Stimulated activated naive B cell treated with anti-CD40 and anti-IgM and Interleukin-4, amounts not matched to agents 10 μg/mL and 1 μg/mL and 100 μg/mL, for 72 hours (primary cell): ENCODE measurements at places on chromosomes 12 and 14.
A peak's percentile ranks its signal among the peaks of the same experiment; 100 is the strongest.

- H3K36me3 ChIP-seq = peaks cover 5% of the 10 kb centered on the region
- no peak overlapping the region for H3K4me3 ChIP-seq
- no peak for DNase-seq
- H3K4me1 ChIP-seq = no peaks in the 10 kb centered on the region
Measured at GRCh38 chr14:57290751-57291150, 22.0 kb downstream of the AP5M1 start.

GRCh38 chr14:105018414-105018813 lies 2.5 kb downstream of the CDCA4 start:
- no peak for DNase-seq
- peaks cover 65% of the 10 kb centered on the region for H3K4me1 ChIP-seq
- no peak overlapping the region for H3K27ac ChIP-seq
- H3K27me3 ChIP-seq = no peaks in the 10 kb centered on the region

DNA sequence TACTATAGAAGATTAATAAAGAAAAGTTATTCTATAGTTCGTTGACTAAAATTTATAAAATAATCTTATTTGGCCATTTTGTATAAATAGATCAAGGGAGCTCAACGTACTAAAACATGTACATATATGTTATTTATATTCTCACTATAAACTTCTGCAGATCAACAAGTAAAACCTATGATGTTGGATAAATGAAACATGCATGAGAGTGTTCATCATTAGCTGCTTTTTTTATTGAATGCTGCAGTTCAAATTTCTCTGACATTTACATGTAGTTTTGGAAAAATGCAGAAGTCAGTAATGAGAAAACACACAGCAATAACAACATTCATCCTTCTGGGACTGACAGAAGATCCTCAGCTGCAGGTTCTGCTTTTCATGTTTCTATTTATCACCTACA lies at the start of gene OR6C68:
Gene OR6C68, plus strand, starts transcription at position 301 of the 400 bp plus-strand sequence. Its CDS starts 0 bp downstream, at position 301.
- H3K36me3 ChIP-seq = no peaks in the 10 kb centered on the region
- DNase-seq = no peak
- H3K27me3 ChIP-seq = no peaks in the 10 kb centered on the region
- H3K27ac ChIP-seq = no peak within 1 kb of the TSS
- no peaks in the 10 kb centered on the region for H3K4me1 ChIP-seq
- H3K4me3 ChIP-seq = no peak within 1 kb of the TSS

- no peaks in the 10 kb centered on the region for H3K4me1 ChIP-seq
- no peak overlapping the region for H3K27ac ChIP-seq
- no peak overlapping the region for H3K4me3 ChIP-seq
- DNase-seq = no peak
Measured at GRCh38 chr14:43308421-43309110, 1198.5 kb downstream of the FSCB start.

DNA sequence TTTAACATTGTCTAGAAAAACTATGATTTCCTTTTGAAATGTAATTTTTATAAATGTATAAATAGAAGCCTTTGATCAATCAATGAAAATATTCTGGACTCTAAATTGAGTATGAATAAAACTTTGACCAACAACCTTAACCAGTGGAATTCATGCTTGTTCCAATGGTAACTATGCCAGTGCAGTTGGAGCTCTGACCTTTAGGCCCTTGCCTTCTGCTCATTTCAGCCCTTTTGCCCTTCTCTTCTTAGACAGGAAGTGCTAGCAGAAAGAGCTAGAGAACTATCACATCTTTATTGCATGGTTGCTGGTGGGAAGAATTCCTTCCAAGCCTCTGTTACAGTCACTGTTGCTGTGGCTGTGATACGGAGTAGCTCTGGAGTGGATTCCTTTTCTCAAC lies 39.7 kb downstream of the TTC8 start:
- no peaks in the 10 kb centered on the region for H3K27me3 ChIP-seq
- H3K36me3 ChIP-seq = peaks cover 17% of the 10 kb centered on the region
- H3K4me3 ChIP-seq = no peak overlapping the region
- DNase-seq = no peak

DNA sequence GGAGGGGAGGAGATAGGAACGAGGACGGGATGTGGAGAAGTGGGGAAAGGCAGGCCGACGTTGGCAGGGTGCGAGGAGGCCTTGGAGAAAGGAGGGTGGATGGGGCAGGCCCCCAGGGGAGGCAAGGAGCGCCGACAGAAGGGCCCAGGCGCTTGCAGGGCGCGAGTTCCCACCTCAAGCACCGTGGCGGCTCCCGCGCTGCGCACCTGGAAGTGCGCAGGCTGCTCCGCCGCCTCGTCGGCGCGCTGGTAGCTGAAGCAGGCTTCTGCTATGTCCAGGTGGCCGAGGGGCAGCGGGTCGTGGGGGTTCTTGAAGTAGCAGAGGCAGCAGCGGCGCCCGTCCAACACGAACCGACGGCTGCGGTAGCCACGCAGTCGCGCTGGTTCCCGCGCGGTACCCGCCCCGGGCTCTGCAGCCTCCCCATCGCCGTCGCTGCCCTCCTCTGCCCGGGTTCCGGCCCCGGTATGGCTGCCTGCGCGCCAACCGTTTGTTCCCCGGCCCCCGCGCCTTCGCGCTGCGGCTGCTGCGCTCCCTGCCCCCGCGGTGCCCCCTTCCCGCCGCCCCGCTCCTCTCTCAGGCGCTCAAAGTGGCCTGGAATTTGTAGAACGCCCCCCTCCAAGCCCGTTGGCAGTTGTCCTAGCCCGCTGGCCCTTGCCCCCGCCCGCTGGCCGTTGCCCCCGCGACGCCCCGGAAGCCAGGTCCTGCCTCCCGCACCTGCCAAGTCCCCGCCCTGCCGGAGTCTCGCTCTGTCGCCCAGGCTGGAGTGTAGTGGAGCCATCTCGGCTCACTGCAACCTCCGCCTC lies 1.1 kb upstream of the ACTR6 start:
- DNase-seq = peak; percentile 78
- peak overlapping the region; percentile 86 for H3K4me3 ChIP-seq
- peaks cover 5% of the 10 kb centered on the region for H3K36me3 ChIP-seq
- no peaks in the 10 kb centered on the region for H3K27me3 ChIP-seq
- peak overlapping the region; percentile 99 for H3K27ac ChIP-seq
- H3K4me1 ChIP-seq = peaks cover 10% of the 10 kb centered on the region

- no peak for DNase-seq
- no peak overlapping the region for H3K4me3 ChIP-seq
- no peaks in the 10 kb centered on the region for H3K27me3 ChIP-seq
- H3K27ac ChIP-seq = peak overlapping the region; percentile 76
- H3K4me1 ChIP-seq = peaks cover 44% of the 10 kb centered on the region
- H3K36me3 ChIP-seq = peaks cover 34% of the 10 kb centered on the region
Measured at GRCh38 chr14:75123991-75124390, 2.9 kb downstream of the NEK9 start.

DNA sequence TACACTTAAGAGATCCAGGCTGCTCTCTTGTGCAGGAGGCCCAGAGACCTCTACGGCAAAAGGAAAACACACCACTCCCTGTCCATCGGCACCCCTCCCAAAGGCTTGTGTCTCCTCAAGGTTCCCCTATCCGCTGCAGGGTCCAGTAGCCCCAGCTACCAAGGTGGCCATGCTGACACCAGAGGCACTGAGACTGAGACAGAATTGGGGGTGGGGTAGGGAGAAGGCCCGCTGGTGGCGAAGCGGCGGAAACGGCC lies 590 bp downstream of the DDIT3 start:
- H3K36me3 ChIP-seq = peaks cover 45% of the 10 kb centered on the region
- H3K27me3 ChIP-seq = no peaks in the 10 kb centered on the region
- H3K4me1 ChIP-seq = peaks cover 75% of the 10 kb centered on the region
- peak overlapping the region; percentile 99 for H3K4me3 ChIP-seq
- peak; percentile 33 for DNase-seq
- peak overlapping the region; percentile 99 for H3K27ac ChIP-seq

DNA sequence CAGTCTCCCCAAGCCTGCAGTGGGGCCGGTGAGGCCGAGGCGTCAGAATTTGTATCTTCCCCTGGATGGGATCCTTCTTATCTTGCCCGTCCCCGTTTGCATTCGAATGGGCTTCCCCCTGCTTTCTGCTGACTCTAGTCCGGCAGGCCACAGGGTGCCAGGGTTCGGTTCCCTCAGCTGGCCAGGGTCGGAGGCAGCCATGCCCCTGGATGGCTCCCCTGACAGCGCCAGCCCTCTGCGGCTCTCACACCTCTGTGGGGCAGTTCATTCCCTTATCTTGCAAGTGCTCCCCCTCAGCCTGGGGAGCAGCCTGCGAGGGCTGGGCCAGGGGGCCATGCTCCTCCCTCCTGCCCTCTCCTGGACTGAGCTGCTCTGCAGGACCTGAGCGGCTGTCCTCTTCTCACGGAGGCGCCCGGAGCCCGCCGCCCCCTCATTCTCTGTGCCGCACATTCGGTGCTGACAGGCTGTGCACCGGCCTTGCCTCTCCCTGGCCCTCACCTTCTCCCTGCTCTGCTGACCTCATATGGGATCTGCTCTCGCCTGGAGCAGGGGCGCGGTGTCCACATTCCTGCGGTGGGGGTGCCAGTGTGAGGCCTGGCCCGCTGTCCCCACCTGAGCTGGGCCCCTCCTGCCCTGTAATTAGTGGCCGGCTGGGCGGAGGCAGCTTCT lies 32.8 kb downstream of the KIF26A start:
- H3K27ac ChIP-seq = no peak overlapping the region
- H3K4me3 ChIP-seq = no peak overlapping the region
- no peaks in the 10 kb centered on the region for H3K36me3 ChIP-seq
- DNase-seq = no peak
- no peaks in the 10 kb centered on the region for H3K27me3 ChIP-seq
- no peaks in the 10 kb centered on the region for H3K4me1 ChIP-seq

DNA sequence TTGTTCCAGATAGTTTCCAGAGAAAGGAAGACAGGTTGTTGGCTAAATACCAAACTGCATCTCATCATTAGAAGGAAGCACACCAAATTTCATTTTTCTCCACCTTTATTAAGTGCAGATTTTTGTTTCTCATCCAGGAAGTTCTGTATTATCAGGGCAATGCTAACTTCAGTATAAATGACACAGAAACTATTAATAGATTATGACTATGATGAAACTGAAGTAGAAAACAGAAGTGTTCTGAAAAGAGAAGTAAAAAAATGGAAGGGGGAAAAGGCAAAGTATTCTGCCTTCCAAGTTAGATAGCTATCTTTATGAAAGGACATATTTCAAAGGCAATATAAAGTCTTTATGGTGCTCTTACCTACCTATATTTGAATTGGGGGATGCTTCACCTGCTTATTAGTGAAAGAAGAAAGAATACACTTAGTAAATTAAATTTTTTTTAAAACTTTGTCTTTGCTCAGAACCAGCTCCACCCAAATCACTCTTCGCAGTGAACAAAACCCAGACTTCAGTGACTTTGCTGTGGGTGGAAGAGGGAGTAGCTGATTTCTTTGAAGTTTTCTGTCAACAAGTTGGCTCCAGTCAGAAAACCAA lies 223.9 kb downstream of the PTPRO start:
- H3K27ac ChIP-seq = peak overlapping the region; percentile 92
- no peak for DNase-seq

DNA sequence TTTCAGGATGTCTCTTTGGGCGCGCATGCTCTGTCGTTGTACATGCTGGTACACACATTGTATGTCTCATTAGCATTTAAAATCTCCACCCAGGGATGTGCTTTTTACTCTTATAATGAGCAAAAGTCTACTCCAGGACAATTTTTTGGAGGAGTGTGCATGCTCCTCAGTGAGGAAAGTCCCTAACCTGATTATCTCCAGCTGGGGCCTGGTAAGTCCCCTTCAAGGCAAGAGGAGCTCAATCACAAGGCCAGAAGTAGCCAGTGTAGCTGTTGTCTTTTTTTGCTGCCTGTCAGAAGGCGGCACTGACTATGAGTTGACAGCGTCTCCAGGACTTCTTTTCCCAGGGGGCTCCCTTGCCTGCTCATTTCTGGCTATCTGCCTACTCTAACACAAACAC lies 218.3 kb upstream of the CNTN1 start:
- H3K36me3 ChIP-seq = no peaks in the 10 kb centered on the region
- H3K4me1 ChIP-seq = no peaks in the 10 kb centered on the region
- no peaks in the 10 kb centered on the region for H3K27me3 ChIP-seq
- DNase-seq = no peak

DNA sequence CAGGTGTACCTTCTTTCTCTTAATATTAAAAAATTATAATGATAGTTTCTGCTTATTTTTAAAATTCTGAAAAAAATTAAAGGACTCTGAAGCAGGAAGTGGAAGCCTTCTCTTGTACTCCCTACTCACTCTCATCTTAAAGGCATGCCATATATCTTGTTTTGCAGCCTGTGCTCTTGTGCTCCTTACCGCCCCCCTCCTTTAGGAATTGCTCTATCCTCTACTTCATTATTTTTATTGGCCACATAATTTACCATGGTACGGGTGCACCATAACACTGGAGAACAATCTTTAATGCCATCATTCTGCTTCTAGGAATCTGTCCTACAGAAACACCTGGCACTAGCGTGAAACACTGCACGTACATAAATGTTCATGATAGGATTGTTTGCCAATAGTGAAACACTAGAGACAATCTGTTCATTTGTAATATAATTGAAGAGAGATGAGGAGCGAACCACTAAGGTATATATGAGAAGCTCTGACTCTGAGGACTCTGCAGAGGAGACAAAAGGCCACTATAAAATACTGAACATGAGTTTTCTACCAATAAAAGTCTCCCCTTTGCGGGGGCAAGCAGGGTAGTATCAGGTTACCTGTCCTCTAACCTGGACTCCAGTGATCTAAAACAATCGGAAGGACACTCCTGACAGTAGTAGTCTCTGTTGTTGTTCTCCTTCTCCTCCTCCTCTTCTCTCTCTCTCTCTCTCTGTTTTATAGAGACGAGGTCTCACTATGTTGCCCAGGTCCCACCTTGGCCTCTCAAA lies 6.3 kb upstream of the NYNRIN start:
- no peaks in the 10 kb centered on the region for H3K36me3 ChIP-seq
- H3K4me3 ChIP-seq = no peak overlapping the region
- no peak for DNase-seq
- H3K4me1 ChIP-seq = peaks cover 6% of the 10 kb centered on the region
- peaks cover 15% of the 10 kb centered on the region for H3K27me3 ChIP-seq

DNA sequence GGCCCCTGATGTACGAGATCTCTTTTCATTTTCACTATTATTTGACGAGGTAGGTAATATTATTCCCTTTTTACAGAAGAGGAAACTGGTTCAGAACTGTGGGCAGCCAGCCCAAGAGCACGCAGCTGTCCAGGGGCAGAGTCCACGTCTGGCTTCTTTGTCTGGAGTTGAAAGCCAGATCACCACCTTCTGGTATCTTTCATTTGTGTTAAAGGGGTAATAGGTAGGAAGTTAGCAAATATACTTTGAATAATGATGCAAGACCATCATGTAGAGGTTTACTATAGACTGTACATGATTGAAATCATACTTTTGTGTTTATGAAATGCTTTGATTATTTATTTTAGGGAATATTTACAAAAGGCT lies 144.1 kb upstream of the AMIGO2 start:
- peaks cover 74% of the 10 kb centered on the region for H3K4me1 ChIP-seq
- no peak for DNase-seq
- H3K36me3 ChIP-seq = peaks cover 58% of the 10 kb centered on the region
- peak overlapping the region; percentile 67 for H3K4me3 ChIP-seq
- H3K27me3 ChIP-seq = no peaks in the 10 kb centered on the region
